ENCODE measurements at places on chromosomes 12 and 14. TPM values are rescaled to one million over a fixed set of nuclear protein-coding genes. Genes with fewer than 3 reads are reported as not detected.
A peak's percentile ranks its signal among the peaks of the same experiment; 100 is the strongest.

The SLC38A4 gene
- total RNA-seq: not detected

GRCh38 chr14:100857923-100858837 is 32.3 kb downstream of the MEG3 start:
- DNase-seq: no peak

DNA sequence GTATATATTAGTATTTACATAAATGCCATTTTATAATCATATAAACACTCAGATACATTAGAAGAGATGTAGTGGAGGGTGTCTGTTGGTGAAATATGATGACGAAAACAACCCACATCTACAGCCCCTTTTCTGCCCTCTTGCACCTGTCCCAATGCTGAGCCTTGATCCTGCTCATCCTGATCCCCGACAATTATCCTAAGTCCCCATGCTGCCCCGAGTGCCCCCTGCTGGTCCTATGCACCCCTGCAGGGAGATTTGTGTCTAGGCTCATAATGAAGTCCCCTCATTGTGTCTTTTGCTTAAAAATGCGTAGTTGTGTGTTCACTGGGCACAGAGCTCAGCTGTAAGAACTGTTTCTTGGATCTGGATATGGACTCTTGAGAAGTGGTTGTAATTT is 554.5 kb downstream of the TMEM121 start:
- DNase-seq: no peak

- no peak for DNase-seq
These were observed 215.1 kb downstream of the CACNA1C start for GRCh38 chr12:2267703-2268470.

The CD4 gene
- 290 TPM for total RNA-seq

The CAND1 gene
- 219 TPM for total RNA-seq

DNA sequence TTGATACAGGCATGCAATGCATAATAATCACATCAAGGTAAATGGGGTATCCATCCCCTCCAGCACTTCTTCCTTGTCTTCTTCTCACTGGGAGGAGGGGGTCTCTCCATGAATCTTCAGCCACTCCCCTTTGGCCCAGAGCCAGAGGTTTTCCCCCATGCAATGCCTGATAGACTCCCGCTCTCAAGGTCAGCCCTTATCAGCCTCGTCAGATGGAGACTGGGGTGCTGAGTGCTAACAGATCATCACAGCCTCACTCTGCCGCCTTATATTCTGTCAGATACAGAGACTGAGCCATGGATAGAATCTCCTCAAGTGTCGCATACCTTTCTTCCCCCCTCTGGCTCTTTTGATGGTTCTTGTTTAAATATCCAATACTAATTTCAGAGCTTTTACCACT is 503.1 kb downstream of the AACS start:
- no peak for DNase-seq

The CCDC196 gene
- not detected for total RNA-seq

The RNASE7 gene
- not detected for total RNA-seq

GRCh38 chr12:47316609-47317049 is 236.9 kb upstream of the AMIGO2 start:
- no peak for DNase-seq

- no peak for DNase-seq
These were observed 10.1 kb upstream of the TC2N start for GRCh38 chr14:91877376-91877915.

DNA sequence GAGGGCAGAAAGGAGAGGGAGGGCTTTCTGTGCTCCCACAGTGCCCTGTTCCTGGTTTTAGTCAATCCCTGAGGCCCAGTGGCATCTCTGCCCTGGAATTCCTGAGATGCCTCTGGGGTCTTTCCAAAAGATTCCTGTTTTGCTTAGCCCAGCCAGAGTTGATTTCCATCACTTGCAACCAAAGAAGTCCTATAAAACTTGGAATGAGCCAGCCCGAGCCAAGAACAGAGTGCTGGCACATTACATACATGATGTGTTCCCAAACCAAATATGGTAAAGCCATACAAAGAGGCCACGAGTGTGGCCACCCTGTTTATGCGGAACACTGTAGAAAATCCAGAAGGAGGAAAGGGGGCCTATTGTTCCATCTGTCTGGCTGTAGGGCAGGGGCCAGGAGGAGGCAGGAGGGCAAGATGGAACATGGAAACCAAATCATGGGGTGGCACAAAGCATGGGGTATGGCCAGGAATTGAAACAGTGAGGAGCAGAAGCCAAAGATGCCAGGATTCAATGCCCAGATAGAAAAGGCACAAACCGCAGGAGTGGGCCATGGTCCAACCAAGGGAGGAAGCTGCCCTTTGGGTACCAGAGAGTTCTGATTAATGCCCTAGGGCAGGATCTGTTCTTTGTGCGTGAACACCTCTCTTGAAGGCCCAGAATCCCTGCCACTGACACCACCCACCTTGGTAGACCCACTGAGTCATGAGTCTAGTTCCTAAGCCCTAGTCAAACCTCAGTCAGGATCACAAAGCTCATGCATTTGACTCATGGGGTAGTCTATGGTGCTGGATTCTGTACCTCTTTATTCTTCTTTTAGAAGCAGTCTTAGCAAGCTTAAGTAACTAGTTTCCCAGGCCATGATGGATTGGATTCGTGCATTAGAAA is 75.2 kb downstream of the LRRC74A start:
- no peak for DNase-seq

The TRIAP1 gene
- 32.2 TPM for total RNA-seq

DNA sequence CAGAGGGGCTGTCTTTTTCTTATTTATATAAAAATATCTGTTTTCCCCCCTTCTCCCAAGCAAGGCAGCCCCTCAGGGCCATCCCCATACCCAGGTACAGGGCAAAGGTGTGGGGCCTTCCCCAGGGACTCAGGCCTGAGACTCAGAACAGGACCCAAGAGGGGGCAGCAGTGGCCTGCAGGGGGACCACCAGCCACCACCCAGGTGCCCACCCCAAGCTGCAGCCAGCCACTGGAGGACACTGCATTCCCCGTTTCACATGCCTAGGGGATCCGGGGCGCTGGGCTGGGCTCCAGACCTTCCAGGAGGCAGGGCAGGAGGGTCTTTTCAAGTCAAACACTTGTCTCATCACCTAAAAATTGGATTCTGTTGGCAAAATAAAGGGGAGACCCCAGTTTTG is 83.3 kb downstream of the SCARB1 start:
- no peak for DNase-seq

The NTF3 gene
- total RNA-seq: not detected

- DNase-seq: no peak
These were observed 2.4 kb downstream of the MYBPC1 start for GRCh38 chr12:101597164-101597563.

The CLEC1B gene
- not detected for total RNA-seq

- DNase-seq: no peak
These were observed 28.8 kb upstream of the BHLHE41 start for GRCh38 chr12:26153421-26154154.

GRCh38 chr14:34232790-34233189 is 229.2 kb downstream of the SPTSSA start:
- no peak for DNase-seq

The DDX54 gene
- total RNA-seq: 109 TPM

DNA sequence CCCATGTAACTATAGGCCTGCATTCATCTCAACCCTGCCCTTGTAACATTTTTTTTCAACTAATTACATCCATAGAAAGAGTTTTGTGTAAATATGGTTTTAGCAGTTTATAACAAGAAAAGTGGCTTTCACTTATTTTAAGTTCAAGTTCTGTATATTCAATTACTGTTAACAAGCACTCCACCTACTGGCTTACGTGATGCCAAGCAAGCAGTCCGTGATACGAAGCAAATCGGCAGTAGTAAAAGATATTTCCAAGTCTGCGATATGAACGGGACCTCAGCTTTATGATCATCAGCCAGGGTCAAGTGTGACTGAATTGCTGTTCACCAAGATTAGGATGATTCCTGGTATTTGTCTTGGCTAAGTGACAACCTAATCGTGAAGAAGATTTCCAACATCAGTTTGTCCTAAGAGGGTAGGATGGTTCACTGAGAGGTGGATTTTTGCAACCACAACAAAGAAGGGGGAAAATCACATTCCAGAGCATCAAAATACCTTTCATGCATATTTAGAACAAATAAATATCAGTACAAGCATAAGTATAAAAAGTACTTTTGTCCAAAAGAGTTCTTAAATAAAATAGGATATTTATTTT is 456.2 kb downstream of the FOXG1 start:
- no peak for DNase-seq

The SIX6 gene
- not detected for total RNA-seq

GRCh38 chr12:72692338-72692737 is 420.2 kb downstream of the TRHDE start:
- DNase-seq: no peak

DNA sequence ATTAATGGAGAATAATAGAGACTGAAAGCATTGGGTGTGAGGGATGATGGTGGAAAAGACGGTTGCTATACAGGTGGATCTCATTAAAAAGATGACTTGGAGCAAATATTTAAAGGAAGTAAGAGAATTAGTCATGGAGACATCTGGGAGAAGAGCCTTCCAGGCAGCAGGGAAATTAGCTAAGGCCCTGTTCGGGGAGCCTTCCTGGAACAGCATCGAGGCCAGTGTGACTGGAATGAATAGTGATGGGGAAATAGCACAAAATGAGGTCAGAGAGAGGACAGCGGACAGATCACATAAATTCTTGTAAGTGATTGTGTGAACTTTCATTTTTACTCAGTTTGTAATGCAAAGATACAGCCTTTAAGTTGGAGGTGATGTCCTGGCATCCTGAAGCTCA is 842.3 kb downstream of the SLC6A15 start:
- no peak for DNase-seq

DNA sequence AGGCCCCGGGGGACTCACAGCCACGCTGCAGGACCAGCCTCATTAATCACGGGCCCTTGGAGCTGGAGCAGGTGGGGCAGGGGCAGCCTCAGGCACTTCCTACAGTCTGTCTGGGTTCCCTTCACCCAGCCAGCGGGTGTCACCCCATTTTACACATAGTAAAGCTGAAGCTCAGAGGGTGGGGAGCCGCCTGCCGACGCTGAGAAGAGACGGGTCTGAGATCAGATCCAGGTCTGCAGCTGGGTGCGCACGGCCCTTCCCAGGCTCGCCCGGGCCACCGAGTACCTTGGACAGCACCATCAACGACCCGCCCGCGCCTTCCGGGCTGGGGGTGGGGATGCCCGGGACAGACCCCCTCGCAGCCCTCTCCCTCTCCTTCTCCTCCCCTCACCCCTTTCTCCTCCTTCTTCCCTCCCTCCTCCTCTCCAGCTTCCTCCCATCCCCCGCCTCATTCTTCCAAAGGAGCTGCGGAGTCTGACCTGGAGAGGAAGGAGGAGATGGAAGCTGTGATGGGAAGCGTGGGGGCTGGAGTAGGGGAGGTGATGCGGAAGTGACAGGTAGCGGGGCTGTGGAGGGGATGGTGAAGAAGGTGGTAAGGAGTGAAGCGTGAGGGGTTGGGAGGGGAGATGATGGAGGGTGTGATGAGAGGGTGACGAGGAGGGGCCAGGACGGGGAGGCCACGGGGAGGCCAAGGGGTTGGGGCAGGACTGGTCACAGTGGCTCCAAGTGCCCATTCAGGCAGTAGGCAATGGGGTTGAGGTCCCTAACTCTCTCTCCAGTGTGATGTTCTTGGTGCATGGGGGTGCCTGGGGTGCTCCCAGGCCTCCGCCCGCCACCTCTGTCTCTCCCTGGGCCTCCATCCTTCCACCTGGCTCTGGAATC is 8.8 kb downstream of the DTX1 start:
- DNase-seq: no peak

DNA sequence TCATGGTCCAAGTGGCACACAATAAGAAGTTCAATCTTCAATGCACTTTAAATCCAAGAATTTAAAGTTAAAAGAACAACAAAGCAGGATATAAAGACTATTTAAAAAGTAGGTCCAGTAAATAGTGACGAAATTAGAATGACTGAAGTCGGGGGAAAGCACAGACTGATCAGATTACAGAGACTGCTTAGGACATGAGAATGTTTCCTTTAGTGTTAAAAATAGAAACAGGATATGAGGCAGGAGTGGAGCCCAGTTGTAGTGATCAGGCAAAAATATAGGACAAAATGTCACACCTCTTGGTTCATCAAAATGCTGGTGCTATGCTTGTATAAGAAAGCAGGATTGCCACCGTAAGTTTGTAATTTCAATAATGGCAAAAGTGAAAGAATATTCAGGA is 52.2 kb upstream of the CD163 start:
- DNase-seq: no peak

The CCDC198 gene
- total RNA-seq: not detected

- no peak for DNase-seq
These were observed 90.6 kb upstream of the LRIG3 start for GRCh38 chr12:59010941-59011340.

- no peak for DNase-seq
These were observed 71.6 kb upstream of the PPM1H start for GRCh38 chr12:63006536-63006935.

- no peak for DNase-seq
These were observed 17.4 kb downstream of the DNAH10 start for GRCh38 chr12:123779551-123779950.

DNA sequence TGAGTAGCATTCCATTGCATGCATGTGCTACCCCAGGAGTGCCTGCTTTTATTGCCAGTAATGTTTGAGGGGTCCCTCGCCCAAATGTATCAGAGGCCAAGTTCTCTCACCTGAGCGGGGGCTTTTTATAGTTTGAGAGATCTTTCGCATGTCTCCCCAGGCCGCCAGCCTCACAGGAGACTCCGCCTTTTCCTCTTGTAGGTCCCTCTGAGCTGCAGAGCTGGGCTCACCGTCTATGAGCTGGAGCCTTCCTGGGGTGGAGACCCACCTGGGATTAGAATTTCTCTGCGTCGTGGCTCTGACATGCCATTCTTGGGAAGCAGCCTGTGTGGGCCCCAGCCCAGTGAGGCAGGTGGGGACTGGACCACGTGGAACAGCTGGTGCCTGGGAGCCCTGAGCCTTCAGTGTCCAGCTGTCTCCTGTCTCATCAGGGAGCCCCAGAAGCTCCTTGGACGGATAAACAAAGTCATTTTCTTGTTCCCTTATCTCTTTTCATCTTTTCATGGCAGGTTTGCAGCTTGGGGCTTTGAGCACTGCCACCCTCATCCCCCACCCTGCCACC is 261.7 kb upstream of the CRY1 start:
- no peak for DNase-seq

GRCh38 chr14:81323093-81323492 is 77.0 kb downstream of the STON2 start:
- DNase-seq: no peak

DNA sequence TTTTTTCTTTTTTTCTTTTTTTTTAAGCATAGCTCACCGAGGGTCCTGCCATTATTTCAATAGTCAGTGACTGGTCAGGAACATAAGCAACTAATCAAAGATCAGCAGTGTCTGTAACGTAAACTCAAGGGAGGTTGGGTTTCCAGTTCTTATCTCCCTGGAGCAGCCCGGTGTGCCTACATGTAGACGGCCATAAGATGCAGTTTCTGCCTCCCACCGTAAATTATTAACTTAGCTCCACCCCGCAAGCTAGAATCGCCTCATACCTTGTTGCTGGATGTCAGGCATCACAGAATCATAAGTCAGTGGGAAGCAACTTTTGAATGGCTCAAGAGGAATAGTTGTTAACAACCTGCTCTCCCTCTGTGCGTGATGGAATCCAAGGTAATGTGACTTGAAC is at the start of gene MYO1H:
Gene MYO1H, plus strand, starts transcription at position 312 of the 400 bp plus-strand sequence. Its CDS starts 61 bp downstream, at position 373.
- DNase-seq: no peak

- DNase-seq: peak; percentile 37
These were observed 468.3 kb downstream of the AACS start for GRCh38 chr12:125533434-125534029.
